ENCODE measurements at places on chromosomes 5 and 9.

GRCh38 chr5:168469816-168470215, 16.5 kb upstream of the RARS1 start:
- DNase-seq, result no peak

DNA sequence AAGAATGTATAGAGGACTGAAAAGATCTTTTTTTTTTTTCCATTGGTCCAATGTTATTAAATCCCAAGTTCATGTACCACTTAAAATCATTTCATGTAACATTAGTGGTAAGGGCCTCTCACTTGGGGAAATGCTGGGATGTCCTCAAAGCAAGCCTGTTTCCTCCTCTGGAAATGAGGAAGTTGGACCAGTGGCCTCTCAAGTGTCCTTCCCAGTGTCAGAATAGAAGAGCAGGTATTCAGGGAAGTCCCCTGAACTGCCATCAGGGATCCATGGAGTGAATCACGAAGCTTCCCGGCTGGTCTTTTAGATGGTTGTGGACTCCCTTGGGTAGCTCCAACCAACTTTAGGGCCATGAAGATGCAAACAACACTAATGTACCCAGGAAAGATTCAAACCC, 55.2 kb upstream of the AFAP1L1 start:
- no peak for DNase-seq

DNA sequence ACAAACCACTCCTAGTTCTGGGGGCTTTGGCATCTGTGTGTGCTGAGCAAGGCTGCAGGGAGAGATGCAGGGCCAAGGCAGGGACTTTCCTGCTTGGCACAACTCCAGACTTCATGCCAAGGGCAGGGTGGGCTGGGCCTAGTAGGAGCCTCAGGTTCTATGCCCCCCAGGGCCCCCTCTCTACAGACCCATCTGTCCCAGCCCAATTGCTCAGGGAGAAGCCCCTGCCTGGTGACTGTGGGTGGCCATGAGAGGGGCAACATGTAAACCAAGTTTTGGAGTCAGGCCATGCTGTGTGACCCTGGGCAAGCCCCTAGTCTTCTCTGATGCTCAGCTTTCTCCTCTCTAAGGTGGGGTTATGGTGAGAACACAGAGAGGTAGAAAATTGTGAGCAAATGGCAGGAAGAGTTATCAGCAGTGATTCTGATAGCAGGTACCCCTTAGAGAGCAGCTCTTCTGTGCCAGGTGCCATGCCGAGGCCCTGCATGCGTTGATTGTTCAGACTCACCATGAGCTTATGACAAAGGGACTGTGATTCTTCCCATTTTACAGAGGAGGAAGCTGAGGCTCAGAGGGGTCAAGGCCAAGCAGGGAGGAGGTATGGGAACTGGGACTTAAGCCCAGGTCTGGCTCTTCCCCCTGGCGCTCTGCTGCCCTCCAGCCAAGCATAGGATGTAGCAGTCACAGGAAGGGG, 5.2 kb downstream of the OLFML2A start:
- no peak for DNase-seq

- no peak for DNase-seq
Observed at GRCh38 chr5:150311015-150311692, 8.4 kb upstream of the ARSI start.

GRCh38 chr9:95796029-95796428, 79.5 kb upstream of the ERCC6L2 start:
- DNase-seq, result no peak

GRCh38 chr9:90432951-90433350, 209.7 kb downstream of the DIRAS2 start:
- DNase-seq, result no peak

DNA sequence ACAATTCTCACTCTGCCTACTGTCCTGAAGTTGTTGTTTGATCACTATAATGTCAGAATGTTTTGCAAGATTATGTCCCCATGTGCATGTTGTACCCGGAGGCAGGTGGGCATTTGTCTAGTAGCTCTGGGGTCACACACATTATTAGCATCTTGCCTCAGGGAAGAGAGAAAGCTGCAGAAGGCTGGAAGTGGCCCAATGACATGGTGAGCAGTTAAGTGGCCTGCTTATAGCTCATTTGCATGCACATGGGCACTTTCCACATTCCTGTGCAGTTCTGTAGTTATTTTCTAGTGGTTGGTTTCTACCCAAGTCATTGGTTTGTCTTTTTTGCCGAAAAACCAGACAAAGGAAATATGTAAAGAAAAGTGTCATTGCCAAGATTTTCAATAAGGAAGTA, 80.9 kb downstream of the MAP1B start:
- no peak for DNase-seq

- DNase-seq, result no peak
Observed at GRCh38 chr5:16612007-16612406, 4.8 kb downstream of the RETREG1 start.

GRCh38 chr5:103356350-103357091, 98.0 kb downstream of the MACIR start:
- no peak for DNase-seq

- no peak for DNase-seq
Observed at GRCh38 chr9:126069400-126069955, 257.2 kb upstream of the MVB12B start.
